ENCODE measurements at places on chromosomes 1 and 21.
A peak's percentile ranks its signal among the peaks of the same experiment; 100 is the strongest.

GRCh38 chr1:17310068-17310640 lies 2.2 kb downstream of the PADI4 start:
- DNase-seq: no peak

DNA sequence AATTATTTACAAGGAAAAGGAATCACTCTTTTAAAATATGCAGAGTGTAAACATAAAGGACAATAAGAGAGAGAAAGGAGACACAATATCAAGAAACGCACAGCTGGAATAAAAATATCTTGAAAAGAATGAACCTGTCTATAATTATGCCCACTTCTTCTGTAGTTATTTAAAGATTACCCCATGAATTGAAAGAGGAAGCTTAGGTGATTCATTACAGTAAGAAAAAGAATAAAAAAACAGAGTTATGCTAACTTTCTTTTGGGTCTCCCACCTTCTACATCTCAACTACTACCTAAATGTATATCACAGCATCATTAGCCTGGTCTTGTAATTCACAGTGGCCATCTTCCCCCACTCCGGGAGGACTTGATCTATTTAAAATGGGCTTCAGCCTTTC lies 182.1 kb downstream of the MRPL39 start:
- no peak for DNase-seq

DNA sequence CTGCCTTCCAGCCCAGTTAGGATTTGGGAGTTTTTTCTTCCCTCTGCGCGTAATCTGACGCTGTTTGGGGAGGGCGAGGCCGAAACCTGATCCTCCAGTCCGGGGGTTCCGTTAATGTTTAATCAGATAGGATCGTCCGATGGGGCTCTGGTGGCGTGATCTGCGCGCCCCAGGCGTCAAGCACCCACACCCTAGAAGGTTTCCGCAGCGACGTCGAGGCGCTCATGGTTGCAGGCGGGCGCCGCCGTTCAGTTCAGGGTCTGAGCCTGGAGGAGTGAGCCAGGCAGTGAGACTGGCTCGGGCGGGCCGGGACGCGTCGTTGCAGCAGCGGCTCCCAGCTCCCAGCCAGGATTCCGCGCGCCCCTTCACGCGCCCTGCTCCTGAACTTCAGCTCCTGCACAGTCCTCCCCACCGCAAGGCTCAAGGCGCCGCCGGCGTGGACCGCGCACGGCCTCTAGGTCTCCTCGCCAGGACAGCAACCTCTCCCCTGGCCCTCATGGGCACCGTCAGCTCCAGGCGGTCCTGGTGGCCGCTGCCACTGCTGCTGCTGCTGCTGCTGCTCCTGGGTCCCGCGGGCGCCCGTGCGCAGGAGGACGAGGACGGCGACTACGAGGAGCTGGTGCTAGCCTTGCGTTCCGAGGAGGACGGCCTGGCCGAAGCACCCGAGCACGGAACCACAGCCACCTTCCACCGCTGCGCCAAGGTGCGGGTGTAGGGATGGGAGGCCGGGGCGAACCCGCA lies at the start of gene PCSK9:
PCSK9 (plus strand) TSS at position 207 of the 741 bp plus-strand sequence; CDS start at position 497, 290 bp downstream.
- peak; percentile 88 for DNase-seq

- DNase-seq: no peak
Observed at GRCh38 chr1:245622332-245623014, 467.7 kb downstream of the KIF26B start.

DNA sequence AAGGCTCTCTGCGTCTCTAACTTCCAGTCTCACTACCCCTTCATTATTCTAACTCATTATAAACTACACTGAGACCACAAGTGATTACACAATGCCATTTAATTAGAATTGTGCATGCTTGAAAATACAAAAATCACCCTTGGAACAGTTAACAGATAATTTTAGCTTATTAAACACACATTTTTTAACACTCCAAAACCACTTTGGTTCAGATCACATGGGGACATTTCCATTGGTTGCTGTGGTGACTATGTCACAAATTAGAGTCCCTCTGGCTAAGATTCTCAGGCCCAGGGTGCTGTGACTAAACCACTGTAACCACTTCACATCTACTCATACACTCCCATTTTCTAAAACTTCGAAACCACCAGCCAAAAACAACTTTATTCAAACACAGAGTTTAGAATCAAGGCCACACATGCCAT lies 43.0 kb downstream of the JAK1 start:
- no peak for DNase-seq

DNA sequence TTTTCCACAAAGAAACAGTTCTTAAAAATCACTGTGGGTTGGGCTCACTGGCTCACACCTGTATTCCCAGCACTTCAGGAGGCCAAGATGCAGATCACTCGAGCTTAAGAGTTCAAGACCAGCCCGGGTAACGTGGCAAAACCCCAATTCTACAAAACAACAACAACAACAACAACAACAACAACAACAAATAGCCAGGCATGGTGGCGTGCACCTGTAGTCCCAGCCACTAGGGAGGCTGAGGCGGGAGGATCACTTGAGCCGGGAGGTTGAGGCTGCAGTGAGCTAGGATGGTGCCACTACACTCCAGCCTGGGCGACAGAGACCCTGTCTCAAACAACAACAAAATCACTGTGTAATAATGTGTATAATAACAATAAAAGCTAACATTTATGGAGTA lies 40.8 kb downstream of the CDCP2 start:
- DNase-seq: no peak
